ENCODE measurements at places on chromosomes 12 and 14.

DNA sequence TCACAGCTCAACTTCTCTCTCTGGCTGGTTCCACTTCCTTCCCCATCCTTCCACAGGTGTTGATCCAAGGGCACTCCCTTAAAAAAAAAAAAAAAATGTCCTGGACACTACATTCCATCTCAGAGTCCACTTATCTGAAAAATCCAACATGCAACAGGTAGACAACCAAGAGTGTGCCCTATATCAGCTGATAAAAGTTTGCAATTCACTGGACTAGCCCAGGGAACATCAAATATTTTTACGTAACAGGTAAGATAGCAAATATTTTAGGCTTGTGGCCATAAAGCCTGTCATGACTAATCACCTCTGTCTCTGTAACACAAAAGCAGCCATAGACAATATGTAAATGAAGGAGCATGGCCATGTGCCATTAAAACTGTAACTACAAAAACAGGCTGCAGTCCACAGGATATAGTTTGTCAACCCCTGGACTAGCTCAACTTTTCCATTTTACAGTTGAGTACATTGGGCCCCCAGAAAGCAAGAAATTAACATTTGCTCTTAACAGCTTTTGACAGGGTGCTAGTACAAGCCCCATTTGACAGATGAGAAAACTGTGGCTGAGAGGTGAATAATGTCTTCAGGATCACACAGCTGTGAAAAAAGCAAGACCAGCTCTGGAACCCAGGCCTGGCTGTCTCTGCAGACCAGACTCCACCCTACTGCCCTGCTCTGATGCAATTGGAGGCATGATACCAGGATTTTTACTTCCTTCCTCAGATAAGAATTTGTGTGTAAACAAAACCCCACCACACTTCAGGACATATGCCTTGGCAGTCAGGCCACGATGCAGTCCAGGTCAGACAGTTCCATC, 68.9 kb downstream of the CMKLR1 start:
- DNase-seq: no peak

DNA sequence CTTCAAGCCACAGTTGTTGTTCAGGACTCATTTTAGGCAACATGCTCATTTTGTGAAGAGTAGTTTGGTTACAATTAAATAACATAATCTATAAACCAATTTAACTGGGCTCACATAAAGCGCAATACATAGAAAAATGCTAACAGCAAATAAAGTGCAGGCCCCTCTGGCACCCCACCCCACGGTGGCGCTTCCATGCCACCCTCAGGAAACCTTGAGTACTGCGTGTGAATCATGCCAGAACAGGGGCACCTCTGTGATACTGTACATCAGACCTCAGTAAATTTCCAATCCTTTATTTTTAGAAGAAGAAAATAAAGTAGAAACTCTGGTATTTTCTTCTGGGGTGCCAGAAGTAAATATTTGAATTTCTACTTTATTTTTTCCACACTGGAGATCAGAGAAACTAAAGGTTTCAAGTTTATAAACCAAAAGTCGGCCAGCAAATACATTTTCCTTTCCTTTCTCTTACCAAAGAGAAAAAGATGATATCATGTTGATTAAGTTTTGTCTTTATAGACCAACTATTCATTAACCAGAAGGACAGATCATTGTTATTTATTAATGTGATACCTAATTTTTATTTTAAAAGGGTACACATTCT, 316.8 kb downstream of the PAWR start:
- DNase-seq: no peak

DNA sequence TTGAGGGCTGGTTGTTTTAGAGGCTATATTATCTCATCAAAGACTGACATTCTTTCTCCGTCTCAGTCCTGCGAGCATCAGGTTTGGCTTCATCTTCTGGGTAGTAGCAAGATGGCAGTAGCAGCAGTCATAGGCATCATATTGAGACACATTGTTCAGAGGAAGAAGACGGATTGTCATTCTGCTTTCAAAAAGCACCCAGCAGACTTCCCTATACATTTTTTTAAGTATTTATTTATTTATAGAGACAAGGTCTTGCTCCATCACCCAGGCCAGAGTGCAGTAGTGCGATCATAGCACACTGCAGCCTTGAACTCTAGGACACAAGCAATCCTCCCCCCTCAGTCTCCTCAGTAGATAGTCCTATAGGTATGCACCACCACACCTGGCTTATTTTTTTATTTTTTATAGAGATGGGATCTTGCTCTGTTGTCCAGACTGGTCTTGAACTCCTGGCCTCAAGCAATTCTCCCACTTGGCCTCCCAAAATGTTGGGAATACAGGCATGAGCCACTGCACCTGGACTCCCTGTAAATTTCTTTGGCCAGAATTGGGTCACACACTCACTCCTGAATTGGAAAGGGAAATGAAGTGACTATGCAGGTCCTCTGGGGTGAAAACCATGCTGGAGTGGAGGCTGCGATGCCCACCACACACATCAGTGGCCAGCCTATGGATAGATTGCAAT, 125.4 kb downstream of the SLC38A6 start:
- no peak for DNase-seq

DNA sequence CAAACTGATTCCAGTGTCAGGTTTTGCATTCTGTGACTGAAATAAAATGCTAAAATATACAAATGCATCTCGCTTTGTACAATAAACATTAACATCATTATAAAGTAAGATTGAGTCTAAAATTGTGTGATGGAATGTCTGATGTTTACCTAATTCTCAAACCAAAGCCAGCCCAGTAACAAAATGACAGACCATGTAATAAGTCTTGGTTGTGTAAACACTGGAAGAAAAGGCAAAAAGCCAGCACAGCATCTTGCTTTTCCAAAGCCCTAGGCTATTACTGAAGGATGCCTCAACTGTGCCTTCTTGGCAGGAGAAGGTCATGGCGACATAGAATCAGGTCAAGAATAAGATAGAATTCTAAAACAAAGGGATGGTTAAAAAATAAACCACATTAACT, 169.6 kb downstream of the EGLN3 start:
- no peak for DNase-seq

- no peak for DNase-seq
These were observed 37.4 kb downstream of the SLC6A15 start for GRCh38 chr12:84875241-84875640.

DNA sequence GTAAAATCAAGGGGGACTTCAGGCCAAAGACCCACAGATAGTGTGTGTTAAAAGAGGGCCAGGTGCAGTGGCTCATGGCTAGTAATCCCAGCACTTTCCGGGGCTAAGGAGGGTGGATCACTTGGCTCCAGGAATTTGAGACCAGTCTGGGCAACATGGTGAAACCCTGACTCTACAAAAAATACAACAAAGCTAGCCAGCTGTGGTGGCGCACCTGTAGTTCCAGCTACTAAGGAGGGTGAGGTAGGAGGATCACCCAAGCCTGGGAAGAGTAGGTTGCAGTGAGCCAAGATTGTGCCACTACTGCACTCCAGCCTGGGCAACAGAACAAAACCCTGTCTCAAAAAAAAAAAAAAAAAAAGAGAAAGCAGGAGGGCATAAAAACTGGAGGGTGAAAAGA, 8.5 kb downstream of the VCPKMT start:
- no peak for DNase-seq

DNA sequence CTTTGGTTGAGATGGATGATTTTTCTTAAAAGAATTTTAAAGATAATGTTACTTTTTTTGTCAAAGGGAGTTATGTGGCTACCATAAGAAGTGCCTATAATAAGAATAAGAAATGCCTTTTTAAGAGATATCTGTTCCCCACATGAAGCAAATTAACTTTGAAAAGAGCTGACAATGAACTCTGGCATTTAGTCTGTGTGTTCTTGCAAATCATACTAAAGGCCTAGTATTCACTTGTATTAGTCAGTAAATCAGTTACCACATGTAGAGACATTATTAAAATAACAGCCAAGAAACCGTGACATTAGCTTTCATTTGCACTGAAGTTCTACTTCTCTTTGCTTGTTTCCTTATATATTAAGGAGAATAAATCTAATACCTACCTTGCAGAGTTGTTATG, 296.3 kb downstream of the CCDC91 start:
- no peak for DNase-seq

DNA sequence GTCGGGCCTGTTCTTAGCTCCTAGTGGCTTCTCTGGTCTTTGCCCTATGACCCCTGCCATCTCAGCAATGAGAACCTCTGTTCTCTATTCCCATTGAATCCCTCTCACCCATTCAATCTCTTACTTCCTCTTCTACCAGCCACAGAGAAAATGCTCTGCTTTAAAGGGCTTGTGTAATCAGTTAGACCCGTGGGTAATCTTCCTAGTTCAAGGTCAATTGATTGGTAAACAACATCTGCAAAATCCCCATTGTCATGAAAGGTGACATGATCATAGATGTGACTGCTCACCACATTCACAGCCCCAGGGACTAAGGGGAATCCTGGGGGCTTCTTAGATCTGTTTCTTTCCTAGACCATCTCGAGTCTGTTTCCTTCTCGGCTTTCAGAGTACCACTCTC, 7.2 kb upstream of the CCDC197 start:
- DNase-seq: no peak

- DNase-seq: no peak
These were observed 424.0 kb downstream of the ZFP36L1 start for GRCh38 chr14:68368850-68369249.

DNA sequence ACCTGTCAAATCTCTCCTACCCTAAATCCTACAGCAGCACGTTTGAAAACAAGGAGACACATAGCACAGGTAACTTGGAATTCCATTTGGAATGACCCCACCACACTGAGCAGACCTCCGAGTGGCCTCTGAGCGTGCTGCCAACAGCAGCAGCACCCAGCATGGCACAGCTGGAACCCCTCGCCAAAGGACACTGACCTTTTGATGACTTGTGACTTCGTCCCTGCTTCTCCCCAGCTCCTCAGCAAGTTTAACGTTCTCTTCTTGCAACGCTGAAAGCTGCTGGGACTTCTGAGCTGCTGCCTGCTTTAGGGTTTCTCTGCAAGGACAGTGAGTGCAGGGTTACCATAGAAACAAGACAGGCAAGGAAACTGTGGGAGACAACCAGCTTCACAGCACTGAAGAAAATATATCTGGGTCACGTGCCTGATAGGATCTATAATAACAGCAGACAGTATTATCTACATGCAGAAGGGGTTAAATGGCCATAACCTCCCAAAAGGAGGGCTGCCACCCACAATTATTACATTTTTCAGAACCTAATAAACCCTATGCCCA, 43.3 kb upstream of the VPS33A start:
- no peak for DNase-seq

DNA sequence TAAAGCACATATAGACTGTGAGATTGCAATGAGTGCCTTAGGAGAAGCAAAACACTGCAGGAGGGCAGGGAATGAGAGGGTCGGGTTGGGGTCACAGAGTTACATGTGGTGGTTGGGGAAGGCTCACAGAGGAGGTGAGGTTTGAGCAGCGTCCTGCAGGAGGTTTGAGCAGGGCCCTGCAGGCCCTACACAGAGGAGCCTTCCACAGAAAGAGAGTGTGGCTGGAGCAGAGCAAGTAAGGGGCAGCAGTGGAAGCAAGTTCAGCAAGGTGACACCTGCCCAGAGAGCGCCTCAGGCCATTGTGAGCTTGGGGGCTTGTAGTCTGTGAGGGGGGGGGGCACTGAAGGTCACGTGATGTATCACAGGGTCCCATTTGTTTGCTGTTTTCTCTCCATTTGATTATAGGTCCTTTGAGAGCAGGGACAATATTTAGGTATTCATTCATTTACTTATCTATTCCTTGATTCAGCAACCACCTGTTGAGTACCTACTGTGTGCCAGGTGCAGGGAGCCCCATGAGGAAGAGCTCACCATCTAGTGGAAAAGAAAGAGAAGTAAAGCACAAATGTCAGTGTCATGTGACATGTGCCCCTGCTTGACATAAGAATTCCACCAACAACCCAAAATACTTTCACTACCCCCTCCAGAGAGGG, 56.6 kb downstream of the GALNT16 start:
- no peak for DNase-seq

- DNase-seq: no peak
These were observed 20.1 kb upstream of the CERS5 start for GRCh38 chr12:50187084-50187900.

GRCh38 chr12:45708901-45709300, 20.6 kb upstream of the ARID2 start:
- DNase-seq: no peak

GRCh38 chr14:24233538-24233866, 773 bp downstream of the GMPR2 start:
- DNase-seq: no peak

- no peak for DNase-seq
These were observed 40.0 kb upstream of the NR1H4 start for GRCh38 chr12:100433701-100434100.

GRCh38 chr12:55658635-55659391, 22.1 kb downstream of the OR10P1 start:
- DNase-seq: no peak

DNA sequence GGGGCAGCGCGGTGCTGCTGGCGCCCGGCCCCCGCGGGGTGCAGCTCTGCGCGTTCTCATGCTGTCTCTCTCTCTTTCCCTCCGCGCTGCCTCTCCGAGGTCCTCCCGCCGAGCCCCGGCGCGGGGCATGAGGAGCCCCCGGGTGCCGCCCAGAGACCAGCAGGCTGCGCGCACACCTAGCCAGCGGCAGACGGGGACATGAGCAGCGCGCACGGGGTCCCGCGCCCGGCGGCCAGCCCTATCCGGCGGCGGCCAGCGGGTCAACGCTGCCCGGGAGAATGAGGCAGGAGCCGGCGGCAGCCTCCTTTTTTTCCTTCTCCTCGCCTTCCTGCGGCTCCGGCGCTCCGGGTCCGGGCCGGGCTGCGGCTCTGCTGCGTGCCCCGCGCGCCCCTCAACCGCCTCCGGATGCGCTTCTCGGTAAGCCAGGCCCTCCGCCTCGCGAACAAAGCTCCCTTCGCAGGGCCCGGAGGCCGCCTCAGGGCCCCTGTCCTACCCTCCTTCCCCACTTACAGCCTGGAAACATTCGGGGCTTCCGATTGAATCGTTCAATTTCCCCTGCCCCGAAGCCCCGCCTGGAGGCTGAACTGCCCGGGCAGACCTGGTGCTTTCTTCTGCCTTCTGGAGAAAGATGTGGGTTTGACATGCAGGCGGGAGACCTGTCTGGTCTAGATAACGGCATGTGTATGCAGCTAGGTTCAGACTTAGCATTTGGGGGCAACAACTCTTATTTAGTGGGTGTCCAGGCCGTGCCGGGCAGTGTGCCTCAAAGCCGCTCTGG, at the start of gene TUNAR:
Gene TUNAR, plus strand, starts transcription at position 72 of the 778 bp plus-strand sequence.
- DNase-seq: no peak

DNA sequence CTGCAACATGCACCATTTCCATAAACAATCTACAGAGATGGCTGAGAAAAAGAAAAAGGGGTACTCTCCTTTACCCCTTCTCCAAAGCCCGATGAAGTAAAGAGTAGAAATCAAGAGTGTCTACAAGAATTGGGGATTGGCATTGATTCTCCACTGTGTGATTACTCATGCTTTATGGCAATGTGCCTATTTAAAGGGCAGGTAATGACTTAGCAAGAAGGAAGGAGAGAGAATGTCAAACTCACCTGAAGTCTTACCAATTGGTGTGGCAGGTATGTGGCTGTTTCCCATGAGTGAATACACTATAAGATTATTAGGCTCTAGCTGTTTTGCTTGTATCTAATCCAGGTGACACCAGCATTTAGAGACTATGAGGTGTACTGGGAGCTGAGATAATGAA, 275.3 kb downstream of the CCER1 start:
- no peak for DNase-seq

- no peak for DNase-seq
These were observed 11.1 kb downstream of the DICER1 start for GRCh38 chr14:95146079-95146771.
